NCI-H146 (cell line): ENCODE measurements at places on chromosomes 7 and 10.

DNA sequence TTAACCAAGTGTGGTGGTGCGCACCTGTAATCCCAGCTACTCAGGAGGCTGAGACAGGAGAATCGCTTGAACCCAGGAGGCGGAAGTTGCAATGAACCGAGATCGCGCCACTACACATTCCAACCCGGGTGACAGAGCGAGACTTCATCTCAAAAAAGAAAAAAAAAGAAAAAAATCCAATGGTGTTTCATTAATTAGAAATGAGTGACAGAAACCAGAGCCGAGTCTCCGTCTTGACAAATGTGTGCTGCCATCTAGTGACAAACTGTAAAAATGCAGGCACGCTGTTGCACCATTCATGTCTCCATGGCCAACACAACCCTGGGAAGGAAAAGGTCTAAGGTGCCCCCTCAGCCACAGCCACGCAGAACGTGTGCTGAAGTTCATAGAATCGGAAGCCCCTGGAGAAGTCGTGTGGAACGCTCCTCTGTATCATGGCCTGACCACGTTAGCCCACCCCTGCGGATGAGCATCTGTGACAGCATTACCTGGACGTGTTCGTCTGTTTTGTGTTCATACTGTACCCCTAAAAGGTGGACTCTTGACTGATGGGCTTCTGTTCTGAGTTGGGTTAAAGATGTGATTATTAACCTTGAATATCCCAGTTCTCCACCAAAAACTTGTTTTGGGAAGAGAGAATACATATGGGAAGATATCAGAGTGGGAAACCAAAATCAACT is 94.9 kb downstream of the LYZL2 start:
- peak; percentile 50 for DNase-seq

- DNase-seq, result no peak
These were observed 42.1 kb downstream of the CFAP46 start for GRCh38 chr10:132900211-132900756.

GRCh38 chr7:139968931-139969330 is 93.8 kb downstream of the PARP12 start:
- no peak for DNase-seq

DNA sequence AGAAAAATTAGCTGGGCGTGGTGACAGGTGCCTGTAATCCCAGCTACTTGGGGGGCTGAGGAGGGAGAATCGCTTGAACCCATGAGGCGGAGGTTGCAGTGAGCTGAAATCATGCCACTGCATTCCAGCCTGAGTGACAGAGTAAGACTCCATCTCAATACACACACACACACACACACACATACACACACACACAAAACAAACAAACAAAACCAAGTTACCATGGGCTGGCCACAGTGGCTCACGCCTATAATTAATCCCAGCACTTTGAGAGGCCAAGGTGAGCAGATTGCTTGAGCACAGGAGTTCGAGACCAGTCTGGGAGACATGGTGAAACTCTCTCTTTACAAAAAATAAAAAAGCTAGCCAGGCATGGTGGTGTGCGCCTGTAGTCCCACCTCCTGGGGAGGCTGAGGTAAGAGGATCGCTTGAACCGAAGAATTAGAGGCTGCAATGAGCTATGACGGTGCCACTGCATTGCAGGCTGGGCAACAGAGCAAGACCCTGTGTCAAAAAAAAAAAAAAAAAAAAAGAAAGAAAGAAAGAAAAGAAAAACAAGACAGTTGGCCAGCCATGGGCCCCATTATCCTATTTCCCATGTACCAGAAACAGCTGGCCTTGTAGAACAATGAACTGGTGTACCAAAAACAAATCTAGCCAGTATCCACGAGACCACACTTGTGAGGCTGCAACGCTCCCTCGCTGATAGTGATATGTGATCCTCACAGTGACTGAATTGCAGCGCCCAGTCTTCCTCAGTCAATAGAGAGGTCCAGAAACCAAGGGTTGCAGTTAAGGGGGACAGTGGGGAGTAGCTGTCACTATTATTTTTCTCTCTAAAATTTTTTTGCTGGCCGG is 6.6 kb upstream of the AGFG2 start:
- DNase-seq, result no peak

DNA sequence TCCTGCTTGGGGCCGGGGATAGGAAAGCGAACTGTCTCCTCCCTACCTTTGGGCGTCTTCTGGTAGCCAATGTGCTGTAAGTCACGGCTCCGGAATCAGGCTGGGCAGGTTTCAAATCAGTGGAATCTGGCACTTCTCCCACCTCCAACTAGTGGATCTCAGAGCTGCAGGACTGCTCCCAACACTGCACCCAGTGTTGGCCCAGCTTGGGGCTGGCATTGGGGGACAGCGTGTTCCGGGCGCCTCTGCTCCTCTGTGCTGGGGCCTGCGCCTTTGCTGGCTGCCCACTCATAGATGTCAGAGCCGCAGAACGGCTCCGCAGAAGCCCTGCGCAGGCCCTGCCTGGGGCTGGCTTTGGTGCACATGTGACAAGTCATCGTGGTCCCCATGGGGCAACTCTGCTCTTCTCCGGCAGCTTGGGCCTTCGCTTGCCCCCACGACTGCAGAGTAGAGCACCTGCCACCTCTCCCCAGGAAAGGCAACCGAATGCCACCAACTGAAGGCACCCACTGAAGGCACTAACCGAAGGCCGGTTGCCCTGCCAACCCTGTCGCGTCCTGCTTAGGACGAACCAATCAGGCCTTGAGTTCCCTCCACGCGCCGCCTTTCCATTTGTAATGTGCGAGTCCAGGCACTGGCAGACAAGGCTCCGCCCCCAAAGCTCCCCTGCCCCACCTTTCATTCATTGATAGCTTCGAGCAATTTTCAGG is 85.5 kb upstream of the ABI1 start:
- DNase-seq, result peak; percentile 73

DNA sequence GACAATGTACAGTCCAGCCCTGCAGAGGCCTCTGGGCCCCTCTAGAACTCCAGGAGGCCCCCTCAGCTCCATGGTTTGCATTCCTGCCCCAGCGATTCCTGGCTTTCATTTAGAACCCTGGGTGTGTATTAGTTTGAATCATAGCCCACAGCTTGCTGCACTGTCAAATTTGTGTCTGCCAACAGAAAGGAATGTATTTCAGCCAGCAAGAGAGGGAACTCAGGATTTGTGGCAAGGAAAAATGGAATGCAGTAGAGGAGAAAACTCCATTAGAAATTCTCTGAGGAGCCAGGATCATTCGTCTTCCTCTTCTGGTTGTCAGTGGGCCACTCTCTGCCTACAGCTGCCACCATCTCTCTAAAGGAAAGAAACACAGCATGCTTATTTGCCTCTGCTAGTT is 27.9 kb upstream of the WDR11 start:
- DNase-seq, result no peak

- no peak for DNase-seq
These were observed 236.5 kb upstream of the PTN start for GRCh38 chr7:137579913-137580640.

DNA sequence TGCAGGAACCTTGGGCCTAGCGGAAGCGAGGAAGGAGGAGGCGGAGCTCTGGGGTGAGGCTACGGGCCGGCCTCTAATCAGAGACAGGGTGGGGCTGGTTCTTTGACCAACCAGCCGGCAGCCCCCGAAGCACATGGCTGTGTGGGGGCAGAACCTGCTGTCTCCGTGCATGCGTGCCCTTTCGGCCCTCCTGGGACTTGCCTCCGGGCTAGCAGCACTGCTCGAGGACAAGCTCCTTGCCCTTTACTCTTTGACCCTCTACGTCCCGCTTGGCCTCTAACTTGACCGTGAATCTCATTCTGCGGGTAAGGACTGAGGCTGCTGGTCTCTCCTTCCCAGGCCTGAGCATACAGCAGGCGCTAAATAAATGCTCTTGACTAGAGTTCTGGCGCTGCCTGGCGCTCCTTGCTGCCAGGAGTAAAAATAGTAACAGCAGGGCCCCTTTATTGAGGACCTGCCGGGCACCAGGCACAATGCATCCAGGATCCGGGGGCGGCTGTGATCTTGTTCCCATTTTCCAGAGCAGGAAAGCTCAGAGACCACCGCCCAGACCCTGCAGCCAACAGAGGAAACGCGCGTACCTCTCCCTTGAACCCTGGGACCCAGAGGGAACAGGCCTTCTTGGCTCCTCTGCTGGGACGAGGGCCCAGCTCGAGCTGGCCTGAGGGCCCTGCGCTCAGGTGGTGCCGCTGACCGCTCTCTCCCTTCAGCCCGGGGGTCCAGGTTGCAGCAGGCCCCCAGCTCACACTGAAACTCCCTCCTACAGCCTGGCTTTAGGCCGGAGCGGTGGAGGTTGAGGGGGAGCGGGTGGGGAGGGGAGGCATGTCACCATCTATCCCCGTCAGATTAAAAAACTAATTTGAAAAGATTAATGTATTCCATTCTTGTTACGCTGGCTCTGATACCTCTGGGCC is 2.7 kb upstream of the COMTD1 start:
- DNase-seq, result no peak

DNA sequence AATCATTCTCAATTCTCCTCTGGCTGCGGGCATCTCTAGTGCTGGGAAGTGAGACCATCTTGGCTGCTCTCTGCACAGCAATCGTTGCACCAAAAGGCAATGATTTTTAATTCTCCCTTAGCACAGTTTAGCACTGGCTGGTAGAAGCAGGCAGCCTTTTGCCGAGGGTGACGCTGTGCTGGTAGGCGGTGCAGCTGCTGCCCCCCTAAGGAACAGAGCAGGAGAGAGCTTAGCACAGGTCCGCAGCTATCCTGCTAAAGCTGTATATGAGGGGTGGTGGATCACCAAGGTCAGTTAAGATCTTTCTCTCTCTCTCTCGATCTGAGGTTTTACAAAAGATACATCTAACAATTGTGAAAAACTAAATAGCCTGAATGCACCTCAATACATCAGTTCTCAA is 390.1 kb downstream of the GATA3 start:
- DNase-seq, result no peak

GRCh38 chr10:121079226-121079625 is 228.1 kb downstream of the WDR11 start:
- DNase-seq, result no peak

DNA sequence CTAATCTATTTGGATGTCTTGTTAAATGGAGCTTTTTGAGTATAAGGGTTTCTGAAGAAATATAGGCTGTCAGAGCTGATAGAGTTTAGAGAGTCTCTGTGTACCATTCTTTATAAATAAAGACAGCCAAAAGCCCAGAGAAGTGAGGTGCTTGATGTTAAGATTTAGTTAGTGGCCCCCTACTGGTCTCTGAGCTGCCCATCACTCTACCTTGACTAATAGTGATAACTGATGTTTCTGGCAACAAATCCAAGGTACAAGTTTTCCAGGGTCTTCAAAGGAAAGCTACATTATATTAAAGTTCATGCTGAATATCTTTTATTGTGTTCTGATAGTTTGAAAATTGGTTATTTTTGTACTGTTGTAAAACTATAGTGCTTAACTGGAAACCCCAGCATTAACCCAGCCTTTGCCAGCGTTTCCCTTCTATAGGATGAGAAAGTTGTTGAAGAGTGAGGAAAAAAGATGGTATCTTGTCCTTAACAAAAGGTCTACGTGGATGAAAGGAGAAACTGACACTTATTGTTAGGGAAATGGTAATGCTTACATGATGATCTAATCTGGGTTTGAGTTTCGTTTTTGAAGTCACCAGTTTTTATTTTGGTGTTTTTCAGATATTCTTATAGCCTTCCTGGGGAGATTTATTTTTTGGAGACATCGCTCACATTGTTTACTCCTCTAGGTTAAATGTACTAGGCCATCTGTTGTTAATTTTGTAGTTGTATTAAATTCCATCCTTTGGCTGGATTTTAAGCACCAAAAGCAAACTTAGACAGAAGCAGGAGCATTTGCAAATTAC is 79.0 kb downstream of the AUTS2 start:
- peak; percentile 21 for DNase-seq

GRCh38 chr7:137774793-137775201 is 72.0 kb downstream of the DGKI start:
- DNase-seq, result no peak

DNA sequence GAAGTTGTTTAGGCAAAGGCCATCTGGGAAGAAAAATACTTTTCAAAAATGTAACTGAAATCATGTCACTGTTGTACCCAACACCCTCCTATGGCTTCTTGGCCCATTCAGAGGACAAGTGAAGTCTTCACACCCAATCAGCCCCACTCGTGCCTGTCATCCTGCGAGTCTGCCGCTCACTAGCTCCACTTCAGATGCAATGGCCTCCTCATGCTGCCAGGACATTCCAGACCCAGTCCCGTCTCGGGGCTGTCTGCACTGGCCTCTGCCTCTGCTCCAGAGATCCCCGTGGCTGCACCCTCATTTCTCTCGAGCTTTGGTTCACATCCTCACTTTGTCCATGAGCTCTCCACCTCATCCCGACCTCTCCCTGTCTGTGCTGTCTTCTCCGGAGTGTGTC is 227.1 kb downstream of the KCNMA1 start:
- DNase-seq, result no peak

GRCh38 chr7:139041378-139042085 is 5.7 kb upstream of the ZC3HAV1L start:
- DNase-seq, result no peak

DNA sequence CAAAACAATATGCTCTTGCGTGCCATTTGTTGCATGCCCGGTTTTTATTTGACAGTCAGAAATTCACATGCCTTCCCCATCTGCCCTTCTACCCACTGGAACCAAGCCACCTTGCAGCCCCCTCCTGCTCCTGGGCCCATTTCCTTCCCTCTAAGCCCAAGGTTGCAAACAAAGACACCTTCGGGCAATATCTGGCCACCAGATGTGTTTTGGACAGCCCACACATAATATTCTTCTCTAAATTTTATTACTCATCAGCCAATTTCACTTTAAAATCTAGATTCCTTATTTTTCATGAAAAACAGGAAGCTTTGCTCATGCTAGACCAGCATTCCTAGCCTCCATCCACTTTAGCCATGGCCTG is 18.2 kb upstream of the C10orf105 start:
- DNase-seq, result no peak

- peak; percentile 6 for DNase-seq
These were observed 78.8 kb downstream of the DNMBP start for GRCh38 chr10:99930731-99931550.

DNA sequence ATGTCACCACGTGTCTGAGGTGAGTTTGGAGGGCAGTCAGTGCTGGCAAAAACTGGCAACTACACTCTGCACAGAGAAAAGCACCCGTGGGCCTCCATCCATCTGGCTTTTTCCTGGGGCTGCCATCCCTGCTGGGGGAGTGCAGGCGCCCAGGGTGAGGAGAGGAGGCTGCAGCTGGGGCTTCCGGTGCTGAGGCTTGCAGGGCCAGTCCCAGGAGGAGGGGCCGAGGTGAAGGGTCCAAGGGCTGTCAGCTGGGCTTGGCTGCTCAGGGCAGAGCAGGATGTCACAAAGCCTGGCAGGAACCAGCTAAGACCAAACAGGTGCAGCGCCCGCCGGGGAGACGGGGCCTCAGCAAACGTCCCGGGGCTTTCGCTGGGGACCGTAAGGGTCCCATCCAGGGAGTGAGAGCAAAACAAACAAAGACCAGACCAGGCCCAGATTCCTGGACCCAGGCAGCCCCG is 77.2 kb downstream of the CFAP46 start:
- no peak for DNase-seq

GRCh38 chr10:48722153-48723145 is 37.8 kb downstream of the WDFY4 start:
- no peak for DNase-seq
